Cerebellum (tissue), 4 donors: ENCODE measurements at places on chromosomes 11 and 22. TPM values are rescaled to one million over a fixed set of nuclear protein-coding genes. Genes with fewer than 3 reads are reported as not detected.

FAM227A gene
- 14.7 TPM for total RNA-seq

NPTXR gene
- total RNA-seq, result 8.7 TPM

DNA sequence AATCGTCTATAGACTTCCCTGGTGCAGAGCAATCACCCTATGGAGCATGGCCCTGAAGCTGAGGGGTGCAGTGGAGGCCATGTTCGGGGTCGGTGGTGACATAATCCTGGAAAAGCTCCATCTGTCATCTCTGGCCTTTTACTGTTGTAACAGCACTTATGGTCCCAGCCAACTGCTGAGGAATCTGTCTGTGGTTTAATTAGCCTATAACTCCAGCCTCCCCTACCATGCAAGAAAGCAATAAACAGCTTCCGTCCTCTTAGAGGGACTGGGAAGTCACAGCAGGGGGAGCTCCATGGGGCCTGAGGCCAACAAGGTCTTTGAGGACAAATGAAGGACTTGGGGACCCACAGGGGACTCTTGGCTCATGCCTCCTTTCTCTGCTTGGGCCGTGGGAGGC lies 159.1 kb upstream of the NECTIN1 start:
- no peak for DNase-seq

OR51E2 gene
- 0.18 TPM for total RNA-seq

SMTNL1 gene
- not detected for total RNA-seq

- no peak for DNase-seq
These were observed 44.3 kb upstream of the BMAL1 start for GRCh38 chr11:13233173-13233745.

DNA sequence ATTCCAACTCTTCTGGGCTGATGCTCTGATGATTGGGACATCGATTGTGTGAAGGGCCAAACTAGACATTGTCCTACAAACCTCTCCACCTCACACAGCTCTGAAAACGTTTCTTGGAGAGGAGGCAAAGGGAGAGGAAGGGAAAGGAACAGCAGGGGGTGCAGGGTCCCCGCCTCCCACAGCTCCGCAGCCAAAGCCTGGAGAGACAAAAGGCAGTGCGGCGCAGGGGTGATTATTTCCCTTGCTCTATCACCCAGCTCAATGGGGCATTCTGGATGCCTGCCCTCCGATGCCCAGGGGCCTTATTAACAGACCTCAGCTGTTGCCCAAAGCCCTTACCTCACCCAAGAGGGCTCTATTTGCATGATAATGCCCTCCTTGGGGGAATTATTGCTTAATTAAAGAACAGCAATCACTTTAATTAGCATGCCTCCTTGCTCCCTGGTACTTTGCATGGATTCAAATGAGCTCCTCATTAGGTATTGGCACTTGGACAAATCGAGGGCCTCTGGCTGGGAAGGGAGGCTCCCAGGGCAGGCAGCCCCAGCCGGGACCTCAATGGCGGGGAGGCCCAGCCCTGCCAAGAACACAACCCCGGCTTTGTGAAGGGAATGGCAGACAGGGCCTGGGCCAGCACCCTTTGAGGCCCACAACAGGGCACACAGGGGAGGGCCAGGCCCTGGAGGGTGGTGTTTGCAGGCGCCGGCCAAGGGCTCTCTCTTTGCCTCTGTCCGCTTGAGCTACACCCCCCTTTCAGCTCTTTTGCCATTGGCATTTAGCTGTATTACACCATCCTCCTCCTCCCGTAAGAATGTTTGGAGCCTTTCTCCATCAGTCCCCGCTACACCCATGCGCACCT lies 19.8 kb upstream of the CDON start:
- no peak for DNase-seq

GRCh38 chr22:22375576-22376351 lies 131.2 kb downstream of the VPREB1 start:
- no peak for DNase-seq

DNA sequence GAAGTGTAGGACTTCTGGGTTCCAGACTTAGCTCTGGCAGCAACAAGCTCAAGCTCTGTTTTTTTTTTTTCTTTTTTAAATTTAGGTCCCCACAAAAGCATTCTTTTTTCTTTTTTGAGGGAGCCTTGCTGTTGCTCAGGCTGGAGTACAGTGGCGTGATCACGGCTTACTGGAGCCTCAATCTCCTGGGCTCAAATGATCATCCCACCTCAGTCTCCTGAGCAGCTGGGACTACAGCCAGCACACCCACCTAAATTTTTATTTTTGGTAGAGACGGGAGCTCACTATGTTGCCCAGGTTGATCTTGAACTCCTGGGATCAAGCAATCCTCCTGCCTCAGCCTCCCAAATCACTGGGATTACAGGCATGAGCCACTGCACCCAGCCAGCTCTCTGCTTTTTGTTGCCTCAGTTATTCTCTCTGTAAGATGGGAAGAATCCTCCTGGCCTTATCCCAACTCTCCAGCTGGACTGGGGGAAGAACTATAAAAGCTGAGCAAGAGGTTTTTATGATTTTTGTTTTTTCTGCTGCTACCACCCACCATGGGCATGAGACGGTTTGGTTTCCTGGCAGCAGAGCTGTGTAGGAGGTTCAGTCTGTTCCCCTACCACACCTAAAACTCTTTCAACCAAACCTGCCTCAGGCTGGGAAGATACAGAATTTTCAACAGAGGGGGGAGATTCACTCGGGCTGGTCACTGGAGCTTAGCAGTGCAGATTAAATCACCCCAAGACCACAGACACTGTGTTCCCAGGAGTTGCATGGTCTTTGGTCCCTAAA lies 11.6 kb upstream of the MTFP1 start:
- no peak for DNase-seq

DNA sequence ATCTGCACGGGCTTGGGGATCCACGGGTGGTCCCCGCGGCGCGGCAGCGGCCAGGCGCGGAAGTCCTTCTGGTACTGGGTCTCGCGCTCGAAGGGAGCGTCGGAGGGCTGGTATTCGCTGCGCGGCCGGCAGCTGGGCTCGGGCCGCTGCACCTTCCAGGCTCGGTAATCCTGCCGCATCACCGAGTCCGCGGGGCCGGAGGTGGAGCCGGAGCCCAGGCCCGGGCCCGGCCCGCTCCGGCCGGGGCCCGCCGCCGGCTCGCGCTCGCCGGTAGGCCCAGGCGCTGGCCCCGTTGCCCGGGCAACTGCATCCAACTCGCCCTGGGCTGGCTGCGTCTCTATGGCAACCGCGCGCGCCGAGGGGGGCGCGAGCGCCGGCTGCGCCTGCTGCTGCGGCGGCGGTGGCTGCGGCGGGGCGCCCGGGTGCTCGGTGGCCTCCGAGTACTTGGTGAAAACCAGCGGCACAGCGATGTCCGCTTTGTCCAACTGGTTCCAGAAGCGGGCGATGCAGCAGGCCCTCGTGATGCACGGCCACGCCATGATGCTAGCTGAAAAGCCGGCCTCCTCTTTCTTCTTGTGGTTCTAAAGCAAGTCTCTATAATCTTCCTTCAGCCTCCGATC lies 897 bp downstream of the MAP6 start:
- peak; percentile 81 for DNase-seq

GRCh38 chr11:128882451-128882850 lies 8.7 kb upstream of the KCNJ5 start:
- no peak for DNase-seq

- no peak for DNase-seq
These were observed 7.1 kb upstream of the TPST2 start for GRCh38 chr22:26597026-26597425.

- no peak for DNase-seq
These were observed 76.4 kb upstream of the SLC22A12 start for GRCh38 chr11:64514590-64514989.

GRCh38 chr11:8252946-8253345 lies 10.7 kb downstream of the LMO1 start:
- no peak for DNase-seq

DNA sequence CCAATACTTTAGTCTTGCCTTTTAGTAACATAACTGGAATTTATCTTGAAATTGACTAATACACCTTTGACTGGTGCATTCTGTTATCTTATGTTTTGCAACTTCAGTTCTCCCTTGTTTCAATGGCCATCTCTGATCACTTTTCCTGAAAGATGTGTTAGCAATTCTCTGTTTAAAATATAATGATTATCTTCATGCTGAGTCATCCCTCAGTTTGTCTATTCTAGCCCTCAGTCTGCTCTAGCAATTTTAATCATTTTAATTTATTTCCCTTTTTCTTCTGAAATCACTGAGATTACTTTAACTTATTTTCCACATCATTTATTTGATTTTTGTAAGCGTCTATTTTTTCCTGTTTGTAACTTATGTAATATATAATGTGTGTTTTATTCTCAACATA lies 221.9 kb upstream of the PDGFD start:
- DNase-seq, result no peak

GRCh38 chr11:72122607-72123006 lies 10.1 kb upstream of the ANAPC15 start:
- no peak for DNase-seq

DNA sequence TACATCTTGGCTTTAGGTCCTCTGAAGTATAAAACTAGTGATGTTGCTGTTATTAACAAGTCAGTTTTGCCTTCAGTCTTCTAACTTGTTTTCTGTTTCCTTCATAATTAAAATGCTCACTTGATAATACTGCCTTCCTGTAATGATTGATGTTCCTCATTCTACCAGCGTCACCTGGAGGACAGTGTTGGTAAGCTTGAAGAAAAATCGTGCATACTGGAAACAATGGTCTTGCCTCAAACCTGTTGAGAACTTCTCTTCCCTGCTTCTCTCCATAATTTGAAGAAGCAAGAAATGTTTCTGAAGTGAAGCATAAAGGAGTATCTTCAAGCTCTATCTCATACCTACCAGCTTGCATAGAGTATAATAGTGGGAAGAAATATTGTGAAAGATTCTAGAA lies 3.0 kb downstream of the YWHAH start:
- peak; percentile 69 for DNase-seq

AIFM3 gene
- total RNA-seq, result 6.4 TPM

GRCh38 chr11:78061921-78062311 lies 1.7 kb upstream of the THRSP start:
- no peak for DNase-seq

DNA sequence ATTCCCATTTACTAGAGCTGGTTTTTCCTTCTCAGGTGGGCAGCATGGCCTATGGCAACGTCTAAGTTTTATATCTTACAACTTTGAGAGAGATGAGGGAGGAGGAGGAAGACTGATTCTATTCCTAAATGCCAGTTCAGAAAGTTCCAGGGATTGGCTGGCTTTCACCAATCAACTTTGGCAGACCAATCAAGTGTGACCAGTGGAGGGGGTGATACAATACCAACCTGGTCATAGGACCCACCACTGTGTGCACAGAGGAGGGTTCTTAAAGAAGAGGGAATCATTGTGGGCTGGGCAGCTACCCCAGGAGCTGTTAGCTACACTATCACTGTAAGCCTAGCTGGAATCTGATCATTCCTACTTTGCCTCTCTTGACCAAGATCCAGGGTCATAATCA lies 8.1 kb downstream of the DIXDC1 start:
- no peak for DNase-seq

- no peak for DNase-seq
These were observed 19.7 kb downstream of the SCUBE2 start for GRCh38 chr11:9071692-9072091.

POU2AF1 gene
- 0.36 TPM for total RNA-seq

TCN2 gene
- 24.9 TPM for total RNA-seq

DNA sequence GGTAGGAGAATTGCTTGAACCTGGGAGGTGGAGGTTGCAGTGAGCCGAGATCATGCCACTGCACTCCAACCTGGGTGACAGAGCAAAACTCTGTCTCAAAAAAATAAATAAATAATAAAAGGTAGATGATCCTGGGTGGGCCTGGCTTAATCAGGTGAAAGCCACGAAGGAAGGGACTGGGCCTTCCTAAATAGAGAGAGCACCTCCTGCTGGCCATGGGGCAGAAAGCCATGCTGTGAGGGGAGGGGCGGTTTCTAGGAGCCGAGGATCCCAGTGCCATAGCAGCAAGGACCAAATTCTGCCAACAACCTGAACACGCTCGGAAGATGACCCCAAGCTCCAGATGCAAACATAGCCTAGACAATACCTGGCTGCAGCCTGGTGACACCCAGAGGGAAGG lies 24.5 kb upstream of the DGKZ start:
- no peak for DNase-seq

CASP5 gene
- not detected for total RNA-seq

- DNase-seq, result no peak
These were observed 98.5 kb downstream of the TMEM135 start for GRCh38 chr11:87136236-87136635.

IGLL5 gene
- total RNA-seq, result not detected

GRCh38 chr11:16911658-16912057 lies 102.6 kb downstream of the PLEKHA7 start:
- no peak for DNase-seq

SCN4B gene
- total RNA-seq, result 9.2 TPM

DNA sequence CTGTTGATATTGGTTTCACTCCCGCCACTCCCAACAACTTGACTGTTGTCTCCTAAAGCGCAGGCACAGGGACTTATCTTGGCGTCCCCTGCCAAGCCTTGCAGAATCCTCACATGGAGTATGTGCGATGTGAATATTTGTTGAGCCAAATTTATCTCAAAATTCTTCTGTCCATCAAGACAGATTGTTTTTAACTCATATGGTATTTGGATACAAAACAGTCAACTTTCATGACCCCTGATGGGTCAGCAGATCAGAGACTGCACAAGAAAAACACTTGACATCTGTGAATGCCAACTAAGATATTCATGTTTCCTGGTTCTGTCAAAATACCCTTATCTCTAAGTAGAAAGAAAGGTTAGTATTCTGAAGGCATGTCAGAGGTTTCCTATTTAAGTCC lies 221.7 kb upstream of the BLID start:
- no peak for DNase-seq

DNA sequence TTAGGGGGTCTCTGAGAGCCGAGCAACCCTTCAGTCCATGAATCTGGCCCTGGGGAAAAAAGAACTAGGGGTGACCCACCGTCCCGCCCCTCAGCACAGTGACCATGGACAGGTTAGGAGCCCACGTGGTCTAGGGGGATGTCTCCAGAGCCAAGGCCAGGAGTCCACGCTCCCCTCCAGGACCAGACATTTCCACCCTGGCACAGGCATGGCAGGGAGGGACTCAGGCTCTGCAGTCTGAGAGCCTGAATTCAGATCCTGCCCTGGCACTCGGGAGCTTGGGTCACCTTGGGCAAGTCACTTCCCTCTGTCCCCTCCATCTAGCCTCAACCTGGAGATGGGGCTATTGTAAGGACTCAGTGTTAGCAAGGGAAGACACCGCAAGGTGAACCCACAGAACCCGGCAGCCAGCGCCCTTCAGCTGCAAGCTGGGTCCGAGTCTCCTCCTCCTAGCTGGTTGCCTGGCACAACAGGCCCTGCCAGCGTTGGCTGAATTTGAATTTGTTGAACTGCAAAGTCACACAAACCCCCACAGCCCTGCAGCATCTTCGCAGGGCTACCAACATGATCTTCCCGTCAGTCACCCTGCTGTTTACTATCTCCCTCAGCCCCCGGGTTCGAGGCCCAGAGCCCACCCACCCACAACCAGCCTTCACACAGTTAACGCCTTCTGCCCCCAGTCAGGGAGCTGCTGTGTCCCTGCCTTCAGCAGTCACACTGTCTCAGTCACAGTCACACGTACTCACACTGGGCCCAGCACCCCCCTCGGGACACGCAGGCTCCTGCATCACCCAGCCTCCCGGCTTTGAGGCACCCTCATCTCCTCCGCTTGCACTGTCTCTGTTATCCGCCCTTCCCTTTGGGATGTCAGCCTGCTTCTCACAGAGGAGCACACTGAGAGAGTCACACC lies 603 bp upstream of the PDGFB start:
- DNase-seq, result no peak

- no peak for DNase-seq
These were observed 791.7 kb downstream of the FAM181B start for GRCh38 chr11:81941998-81942397.

GRCh38 chr11:124612567-124613246 lies 1.5 kb downstream of the PANX3 start:
- DNase-seq, result no peak

FIBP gene
- total RNA-seq, result 73.7 TPM

PKP3 gene
- 0.73 TPM for total RNA-seq
